ENCODE measurements at places on chromosomes 3 and 15. TPM values are rescaled to one million over a fixed set of nuclear protein-coding genes. Genes with fewer than 3 reads are reported as not detected.

Gene EPHA3
- not detected for polyA plus RNA-seq

Gene WDR48
- polyA plus RNA-seq = 40.5 TPM

Gene ST6GAL1
- polyA plus RNA-seq = 257 TPM

Gene PRR23E
- polyA plus RNA-seq = not detected

Gene DAZL
- polyA plus RNA-seq = not detected

Gene UCN2
- not detected for polyA plus RNA-seq

Gene ZNF502
- polyA plus RNA-seq = 1.9 TPM

Gene MYRIP
- 0.11 TPM for polyA plus RNA-seq

Gene FANCD2OS
- not detected for polyA plus RNA-seq

Gene SELENOS
- 55.2 TPM for polyA plus RNA-seq

Gene SRGAP3
- polyA plus RNA-seq = 0.24 TPM

Gene MAP1A
- polyA plus RNA-seq = not detected

Gene ALDH1A2
- polyA plus RNA-seq = not detected

Gene GOLGA6A
- polyA plus RNA-seq = not detected

Gene HRG
- not detected for polyA plus RNA-seq

Gene GOLGA6L4
- not detected for polyA plus RNA-seq

Gene SOX2
- polyA plus RNA-seq = not detected

Gene IQCF5
- polyA plus RNA-seq = not detected

Gene FBLN2
- polyA plus RNA-seq = 4.4 TPM

Gene MKRN2OS
- polyA plus RNA-seq = not detected
